ENCODE measurements at places on chromosomes 3 and 15. TPM values are rescaled to one million over a fixed set of nuclear protein-coding genes. Genes with fewer than 3 reads are reported as not detected.

The PLS1 gene
- 2.6 TPM for total RNA-seq

The TOP2B gene
- 101 TPM for total RNA-seq

The CIP2A gene
- 1.6 TPM for total RNA-seq

GRCh38 chr3:73479325-73479724 lies 145.4 kb downstream of the PDZRN3 start:
- no peak for DNase-seq
- H3K27me3 ChIP-seq, result no peaks in the 10 kb centered on the region

- no peak overlapping the region for H3K4me3 ChIP-seq
- H3K27me3 ChIP-seq, result peaks cover 39% of the 10 kb centered on the region
- H3K27ac ChIP-seq, result no peak overlapping the region
- no peak for DNase-seq
- H3K36me3 ChIP-seq, result no peaks in the 10 kb centered on the region
- H3K4me1 ChIP-seq, result no peaks in the 10 kb centered on the region
These were observed 19.1 kb upstream of the SPINK8 start for GRCh38 chr3:48352546-48352945.

- H3K36me3 ChIP-seq, result no peaks in the 10 kb centered on the region
- no peak overlapping the region for H3K27ac ChIP-seq
- H3K27me3 ChIP-seq, result no peaks in the 10 kb centered on the region
- H3K4me3 ChIP-seq, result no peak overlapping the region
These were observed 89.8 kb downstream of the CADPS start for GRCh38 chr3:62785384-62785783.
